ENCODE measurements at places on chromosomes 5 and 9.

- no peak for DNase-seq
Observed at GRCh38 chr9:97526895-97527575, 25.6 kb downstream of the TMOD1 start.

- DNase-seq: peak; percentile 12
Observed at GRCh38 chr5:79236970-79237739, 1.2 kb downstream of the JMY start.

DNA sequence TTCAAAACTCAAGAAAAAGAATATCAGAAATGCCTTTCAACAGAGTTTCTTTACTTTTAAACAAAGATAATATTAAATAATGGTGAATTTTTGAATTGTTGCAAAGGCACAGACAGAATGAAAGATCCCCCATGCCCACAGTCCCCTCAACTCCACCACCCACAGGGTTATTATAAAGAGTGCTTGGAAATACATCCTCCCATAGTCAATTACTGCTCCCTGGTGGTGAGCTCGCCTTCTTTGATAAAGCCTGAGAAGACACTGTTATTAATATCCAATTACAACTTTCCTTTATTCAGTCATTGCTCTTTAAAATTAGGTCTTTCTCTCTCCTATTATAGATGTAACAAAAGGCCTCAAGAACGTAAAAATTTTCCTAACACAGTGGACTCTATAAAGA is 490.2 kb upstream of the RORB start:
- no peak for DNase-seq

GRCh38 chr9:108207561-108208165 is 648.1 kb downstream of the ACTL7B start:
- DNase-seq: no peak

DNA sequence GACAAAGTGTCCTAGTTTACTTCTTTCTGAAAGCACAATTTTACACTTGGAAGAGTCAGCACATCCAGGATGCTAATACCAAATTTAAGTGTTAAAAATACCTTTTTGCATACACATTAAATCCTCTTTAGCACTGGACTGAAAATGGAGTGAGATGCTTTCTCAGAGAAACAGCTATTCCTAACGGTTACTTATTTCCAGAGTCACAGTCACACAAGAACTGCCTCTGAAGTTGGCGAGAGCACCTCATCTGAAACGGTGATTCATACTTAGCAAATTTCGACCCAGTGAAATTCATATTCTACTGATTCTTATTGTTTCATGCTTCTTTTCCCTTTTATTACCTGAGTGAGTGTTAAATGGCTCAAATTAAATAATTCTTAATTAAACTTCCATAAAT is 12.2 kb downstream of the CDH18 start:
- no peak for DNase-seq

DNA sequence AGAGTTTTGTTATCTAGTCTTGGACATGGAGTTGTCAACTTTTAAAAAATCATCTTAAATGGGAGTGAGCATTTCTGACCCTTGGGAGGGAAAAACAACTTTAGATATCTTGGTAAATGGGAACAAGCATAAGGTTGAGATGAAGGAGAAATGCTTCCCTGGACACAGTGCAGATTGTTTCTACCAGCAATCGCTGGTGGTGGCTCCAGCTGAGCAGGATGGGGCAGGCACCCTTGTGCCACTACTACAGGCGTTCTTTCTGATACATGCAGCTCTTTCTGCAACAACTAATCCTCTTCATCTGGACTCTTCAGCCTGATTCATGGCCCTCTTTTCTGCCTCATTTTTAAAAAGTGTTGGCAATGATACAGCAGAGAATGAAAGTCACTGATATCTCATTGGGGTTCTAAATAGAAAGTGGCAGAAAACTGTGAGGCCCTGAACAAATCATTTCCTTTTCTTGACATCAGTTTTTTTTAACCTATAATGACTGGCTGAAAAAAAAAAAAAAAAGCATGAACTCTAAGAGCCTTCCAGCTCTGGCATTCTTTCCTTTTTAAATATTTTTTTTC is 409.4 kb upstream of the PTGER4 start:
- DNase-seq: no peak

DNA sequence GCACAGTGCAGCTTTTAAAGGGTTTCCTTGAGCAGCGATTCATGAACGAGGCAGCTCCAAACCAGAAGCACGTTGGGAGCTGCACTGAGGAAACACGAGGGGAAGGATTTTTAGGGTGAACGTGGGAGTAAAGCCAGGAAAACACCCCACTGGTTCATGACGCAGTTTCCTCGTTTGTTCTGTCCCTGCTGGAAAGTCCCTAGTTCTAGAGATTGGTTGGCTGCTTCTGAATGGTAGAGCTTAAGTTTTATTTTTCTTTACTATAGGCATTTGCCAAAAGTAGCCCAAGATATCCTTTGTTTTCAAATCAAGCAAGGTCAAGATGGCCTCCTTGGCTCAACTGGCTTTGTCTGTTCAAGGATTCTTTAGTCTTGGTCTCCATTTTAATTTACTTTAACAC is 116.5 kb upstream of the CACNA1B start:
- peak; percentile 23 for DNase-seq

DNA sequence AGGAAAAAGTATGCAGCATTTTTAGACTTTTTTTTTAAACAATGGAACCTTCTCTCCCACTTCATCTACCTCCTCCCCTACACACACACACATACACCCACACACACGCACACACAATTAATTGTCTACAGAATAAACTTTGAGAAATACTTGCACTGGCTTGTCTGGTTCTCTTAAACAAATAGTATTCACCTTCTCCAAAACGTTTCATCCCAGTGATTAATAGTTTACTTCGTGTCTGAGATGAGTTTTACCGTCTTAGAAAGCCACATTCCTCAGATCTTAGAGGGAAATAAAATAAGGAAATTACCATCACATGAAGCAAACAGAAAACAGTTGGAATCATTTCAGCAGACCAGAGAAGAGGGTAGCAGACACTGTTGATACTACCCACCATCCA is 570.6 kb upstream of the CLINT1 start:
- DNase-seq: no peak

DNA sequence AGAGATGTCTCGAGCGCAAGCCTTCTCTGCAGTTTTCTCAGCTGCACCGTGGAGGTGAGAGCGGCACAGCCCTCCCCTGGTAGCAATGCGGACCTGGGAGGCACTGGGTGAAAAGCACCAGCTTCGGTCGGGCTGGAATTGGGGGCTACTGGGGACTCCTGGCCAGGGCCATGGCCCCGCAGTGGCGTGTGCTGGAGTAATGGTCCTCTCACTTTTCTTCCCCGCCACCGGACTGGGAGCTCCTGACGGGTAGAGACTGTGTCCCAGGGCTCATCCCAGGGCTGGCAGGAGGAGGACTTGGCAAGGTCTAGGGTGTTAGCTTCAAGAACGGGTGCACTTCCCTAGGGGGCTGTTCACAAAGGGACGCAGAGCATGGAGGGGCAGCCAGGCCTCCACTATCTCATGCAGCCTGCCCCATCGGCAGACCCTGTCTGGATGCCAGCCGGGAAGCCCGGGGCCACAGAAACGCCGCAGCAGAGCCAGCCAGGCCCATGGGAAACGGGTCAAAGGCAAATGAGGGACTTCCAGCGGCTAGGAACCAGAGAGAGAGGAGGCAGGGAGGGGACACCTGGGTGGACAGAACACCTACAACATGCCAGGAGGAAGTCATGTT is 92.6 kb upstream of the MVB12B start:
- no peak for DNase-seq

- no peak for DNase-seq
Observed at GRCh38 chr9:122374885-122375420, 4.1 kb downstream of the PTGS1 start.

- DNase-seq: no peak
Observed at GRCh38 chr9:138052635-138053320, 175.2 kb downstream of the CACNA1B start.
